ENCODE measurements at places on chromosomes 12 and 14.
A peak's percentile ranks its signal among the peaks of the same experiment; 100 is the strongest.

- DNase-seq: no peak
Measured at GRCh38 chr12:131721548-131721947, 10.7 kb downstream of the SFSWAP start.

GRCh38 chr14:33932576-33933345 is 18.1 kb downstream of the EGLN3 start:
- DNase-seq: no peak

GRCh38 chr12:123767613-123768012 is 5.5 kb downstream of the DNAH10 start:
- DNase-seq: peak; percentile 4

DNA sequence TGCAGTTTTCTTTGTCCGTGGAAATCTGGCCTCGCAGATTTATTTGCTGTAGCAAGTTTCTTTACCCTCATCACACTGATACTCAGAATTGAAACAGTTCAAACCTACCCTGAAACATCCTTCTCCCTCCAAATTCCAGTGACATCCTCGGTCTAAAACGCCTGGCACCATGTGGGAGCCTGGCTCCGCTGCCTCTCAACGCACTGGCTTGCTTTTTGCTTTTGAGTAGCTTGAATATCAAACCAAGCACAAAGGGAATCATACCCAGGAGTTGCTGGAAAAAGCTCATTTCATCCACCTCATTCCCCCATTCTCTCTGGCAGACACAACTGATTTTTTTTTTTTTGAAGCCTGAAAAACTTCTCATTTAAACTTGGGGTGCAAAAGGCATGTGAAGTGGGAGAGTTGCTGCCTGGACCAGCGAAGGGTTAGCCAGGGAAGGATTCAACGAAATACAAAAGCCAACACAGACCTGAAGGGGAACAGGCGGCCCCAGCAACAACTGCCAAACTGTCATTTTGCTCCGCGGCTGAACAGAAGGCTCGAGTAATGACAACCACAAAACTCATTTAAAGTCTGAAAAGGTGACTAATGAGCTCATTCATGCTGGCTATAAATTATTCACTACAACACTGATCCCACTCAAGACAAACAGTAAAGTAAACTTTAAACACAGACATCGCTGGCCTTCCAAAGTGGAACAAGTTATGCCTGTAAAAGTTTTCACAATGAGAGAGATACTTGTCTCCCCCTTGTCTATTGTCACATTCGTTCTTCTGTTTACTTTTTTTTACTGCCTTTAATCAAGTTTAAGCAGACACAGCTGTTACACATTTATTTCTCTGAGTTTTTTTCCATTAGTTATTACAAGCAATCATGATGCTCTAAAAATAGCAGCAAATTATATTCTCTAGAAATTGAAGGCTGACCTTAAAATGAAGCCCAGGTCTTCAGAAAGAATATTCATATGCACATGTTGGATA is 12.5 kb upstream of the FOXN3 start:
- peak; percentile 49 for DNase-seq

- no peak for DNase-seq
Measured at GRCh38 chr12:54459355-54459754, 14.0 kb downstream of the GTSF1 start.

- DNase-seq: no peak
Measured at GRCh38 chr14:99818503-99819036, 25.4 kb downstream of the EML1 start.

DNA sequence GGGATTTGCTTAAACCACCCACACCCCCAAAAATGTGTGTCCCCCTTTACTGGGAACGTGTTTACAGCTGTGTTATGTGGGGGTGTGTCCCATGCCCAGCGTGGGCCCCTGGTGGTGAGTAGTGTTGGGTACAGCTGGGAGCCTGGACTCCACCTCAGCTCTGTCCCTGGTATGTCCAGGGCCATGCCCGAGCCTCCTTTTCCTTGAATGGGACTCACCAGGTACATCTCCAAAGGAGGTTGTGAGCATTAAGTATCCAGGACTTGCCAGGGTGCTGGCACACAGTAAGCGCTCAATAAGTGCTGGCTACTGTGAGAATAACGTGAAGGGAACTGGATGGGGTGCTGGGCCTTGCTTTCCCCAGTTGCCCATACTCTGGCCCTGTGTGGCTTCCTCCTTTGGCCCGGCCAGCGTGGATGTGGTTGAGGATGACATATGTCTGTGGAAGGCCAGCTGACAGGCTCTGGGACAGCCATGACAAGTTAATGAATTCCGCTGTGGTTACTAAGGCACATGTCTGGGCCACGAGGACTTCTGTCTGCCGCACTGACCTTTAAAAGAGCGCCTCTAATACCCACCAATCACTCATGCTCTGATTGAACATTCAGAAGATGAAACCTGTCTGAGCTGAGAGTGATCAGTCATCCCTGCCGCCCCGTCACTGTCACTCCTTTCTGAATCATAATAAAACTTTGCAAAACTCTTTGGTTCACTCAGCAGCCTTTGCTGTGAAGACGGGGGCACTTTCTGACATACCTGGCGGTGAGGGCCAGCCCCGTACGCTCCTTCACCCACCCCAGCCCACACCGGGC is 74.7 kb downstream of the DIO3 start:
- DNase-seq: no peak

- DNase-seq: no peak
Measured at GRCh38 chr12:89231686-89232085, 120.6 kb downstream of the DUSP6 start.

DNA sequence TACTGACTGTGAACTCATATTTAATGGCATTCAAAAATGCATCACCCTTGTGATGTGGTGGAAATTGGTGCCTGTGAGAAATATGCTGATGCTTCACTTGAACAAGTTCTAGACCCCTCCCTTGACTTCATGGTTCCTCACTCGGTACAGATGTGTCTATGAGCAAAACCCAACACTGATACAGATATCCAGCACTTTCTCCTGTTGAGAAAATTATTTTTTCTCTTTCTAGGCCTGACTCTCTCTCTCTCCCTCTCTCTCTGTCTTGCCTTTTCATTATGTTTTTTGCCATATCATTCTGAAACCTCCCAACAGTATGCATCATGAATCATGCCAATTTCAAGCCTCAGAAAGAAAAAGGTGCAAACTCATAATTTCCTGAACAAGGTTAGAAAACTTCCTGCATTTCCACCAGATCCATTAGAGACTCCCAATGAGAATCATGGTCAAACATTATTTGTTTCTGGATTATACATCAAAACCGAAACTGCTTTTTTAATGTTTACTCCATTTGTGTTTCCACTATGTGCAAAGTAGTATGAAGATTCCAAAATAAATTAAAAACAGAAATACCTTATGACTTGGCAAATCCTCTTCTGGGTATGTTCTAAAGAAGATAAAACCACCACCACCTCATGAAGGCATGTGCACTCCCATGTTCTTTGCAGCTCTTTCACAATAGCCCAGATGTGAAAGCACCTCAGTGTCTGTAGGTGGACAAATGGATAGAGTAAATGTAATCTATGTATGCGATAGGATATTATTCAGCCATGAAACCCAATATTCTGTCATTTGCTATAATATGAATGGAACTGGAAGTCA is 543.6 kb downstream of the TMEM121 start:
- DNase-seq: no peak

- no peak for DNase-seq
Measured at GRCh38 chr12:96073346-96074330, 38.3 kb upstream of the LTA4H start.

DNA sequence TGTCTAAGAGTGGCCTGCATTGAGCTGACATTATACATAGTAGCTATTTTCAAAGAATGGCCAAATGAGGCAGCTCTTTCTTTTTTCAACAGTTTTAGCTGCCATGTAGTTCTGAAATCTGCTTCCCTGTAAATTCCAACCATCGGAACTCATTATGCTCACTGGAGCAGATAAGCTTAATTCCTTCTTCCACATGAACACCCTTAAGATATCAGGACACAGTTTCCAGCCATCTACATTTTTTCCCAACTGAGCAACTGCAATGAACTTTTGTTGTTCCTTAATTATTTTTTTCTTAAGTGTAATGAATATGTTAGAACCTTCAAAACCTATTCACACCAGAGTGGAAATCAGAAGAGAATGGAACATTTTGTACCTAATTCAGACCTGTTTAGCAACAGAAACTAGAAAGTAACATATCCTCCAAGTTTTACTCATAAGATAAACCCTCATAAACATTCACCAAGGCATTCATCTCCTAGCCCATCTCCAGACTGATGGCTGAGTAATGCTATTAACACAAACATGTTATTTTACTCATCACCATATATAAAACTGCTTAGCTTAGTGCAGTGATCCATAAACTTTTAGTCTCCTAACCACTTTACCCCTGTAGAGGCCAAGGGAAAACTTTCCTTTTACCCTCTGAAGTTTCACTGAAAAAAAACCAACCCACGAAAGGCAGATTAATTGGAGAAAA is 296.1 kb upstream of the SYT1 start:
- no peak for DNase-seq

Measured in CD4-positive, alpha-beta T cell treated with Interleukin-2 at 100 ng/mL for 4 hours (primary cell).